GM06990 (cell line): ENCODE measurements at places on chromosomes 5 and 9.

DNA sequence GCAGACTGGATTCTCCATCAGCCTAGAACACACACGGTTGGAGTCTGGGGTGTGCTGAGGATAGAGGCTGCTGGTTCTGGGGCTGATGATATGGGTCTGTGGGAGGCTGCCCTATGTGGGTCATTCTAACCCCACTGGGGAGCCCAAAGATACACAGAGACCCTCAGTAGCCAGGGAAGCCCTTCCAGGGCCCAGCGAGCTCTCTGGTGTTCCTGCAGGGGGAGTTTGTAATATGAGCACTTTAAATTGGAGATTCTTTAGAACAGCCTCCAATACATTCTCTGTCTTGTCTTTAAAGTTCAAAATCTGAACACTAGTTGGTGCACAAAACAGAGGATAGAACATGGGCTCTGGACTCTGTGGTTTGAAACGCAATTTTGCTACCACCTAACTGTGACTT lies 2.4 kb downstream of the ACTL7A start:
- DNase-seq: no peak

DNA sequence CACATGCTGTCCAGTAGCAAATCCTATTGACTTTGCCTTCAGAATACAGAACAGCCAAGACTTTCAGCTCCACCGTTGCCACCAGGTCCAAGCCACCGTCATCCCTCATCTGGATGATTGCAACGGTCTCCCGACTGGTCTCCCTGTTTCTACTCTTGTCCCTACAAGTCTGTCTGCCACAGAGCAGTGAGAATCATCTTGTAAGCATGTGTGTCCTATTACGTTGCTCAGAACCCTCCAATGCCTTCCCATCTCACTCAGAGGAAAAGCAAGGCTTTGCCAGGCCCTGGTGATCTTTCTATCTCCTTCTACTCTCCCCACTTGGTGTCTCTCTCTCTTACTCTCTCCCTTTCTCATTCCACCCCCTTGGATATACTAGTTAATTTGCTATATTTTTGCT lies 76.7 kb upstream of the GDNF start:
- no peak for DNase-seq

DNA sequence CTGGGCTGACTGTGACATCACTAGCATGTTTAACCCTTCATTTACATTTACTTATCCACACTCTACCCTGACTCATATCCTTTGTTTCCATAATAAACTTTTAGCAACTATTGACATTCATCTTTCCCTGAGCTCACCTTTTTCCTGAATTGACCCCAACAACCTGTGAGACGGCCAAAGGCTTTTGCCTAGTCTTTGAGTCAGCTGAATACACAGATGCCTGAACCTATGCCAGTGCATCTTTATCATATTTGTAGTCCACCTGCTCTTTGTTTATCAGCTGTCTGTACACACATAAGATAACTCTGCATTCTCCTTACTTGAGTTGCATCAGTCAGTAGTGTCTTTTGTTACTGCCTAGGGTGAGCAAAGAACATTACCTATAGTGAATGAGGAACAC lies 128.5 kb upstream of the HMHB1 start:
- DNase-seq: no peak

DNA sequence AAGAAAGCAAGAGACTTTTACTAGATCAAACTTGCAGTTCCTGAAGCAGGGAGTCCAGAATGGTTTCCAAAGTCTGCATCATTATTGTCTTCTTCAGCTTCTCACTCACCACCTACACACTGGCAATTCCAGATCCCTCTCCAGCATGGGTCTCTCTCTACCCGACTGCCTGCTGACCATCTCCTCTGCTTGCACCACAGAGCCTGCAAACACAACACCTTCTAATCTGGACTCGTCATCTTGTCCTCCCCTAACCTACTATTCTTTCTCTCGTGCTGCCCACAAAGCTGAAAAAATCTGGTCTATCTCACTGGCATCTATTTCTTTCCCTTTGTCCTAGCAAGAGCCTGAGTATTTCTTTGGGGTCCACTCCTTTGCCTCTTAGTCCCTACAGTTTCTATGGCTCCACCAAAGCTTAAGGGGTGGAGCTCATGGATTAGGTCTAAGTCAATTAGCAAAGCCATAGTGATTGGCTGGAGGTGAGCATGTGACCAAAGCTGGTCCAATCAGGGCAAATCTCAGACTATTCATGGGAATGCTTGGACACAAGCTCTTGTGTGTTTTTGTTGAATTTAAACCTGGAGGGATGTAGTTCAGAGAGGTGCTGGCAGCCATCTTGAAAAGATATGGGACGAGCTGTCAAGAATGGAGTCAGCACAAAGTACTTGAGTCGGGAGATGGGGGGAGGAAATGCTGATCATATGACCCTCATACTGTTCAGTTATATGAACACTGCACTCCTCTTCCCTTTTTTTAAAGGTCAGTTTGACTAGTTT lies 63.5 kb downstream of the GALNT12 start:
- no peak for DNase-seq

- DNase-seq: no peak
Observed at GRCh38 chr5:148176480-148176879, 8.1 kb downstream of the SPINK14 start.

- no peak for DNase-seq
Observed at GRCh38 chr9:95762322-95762721, 113.2 kb upstream of the ERCC6L2 start.

GRCh38 chr5:95626701-95627100 lies 6.8 kb downstream of the GPR150 start:
- no peak for DNase-seq

GRCh38 chr9:84856181-84856632 lies 186.7 kb downstream of the NTRK2 start:
- no peak for DNase-seq

- no peak for DNase-seq
Observed at GRCh38 chr5:59051951-59052350, 469.1 kb downstream of the RAB3C start.

DNA sequence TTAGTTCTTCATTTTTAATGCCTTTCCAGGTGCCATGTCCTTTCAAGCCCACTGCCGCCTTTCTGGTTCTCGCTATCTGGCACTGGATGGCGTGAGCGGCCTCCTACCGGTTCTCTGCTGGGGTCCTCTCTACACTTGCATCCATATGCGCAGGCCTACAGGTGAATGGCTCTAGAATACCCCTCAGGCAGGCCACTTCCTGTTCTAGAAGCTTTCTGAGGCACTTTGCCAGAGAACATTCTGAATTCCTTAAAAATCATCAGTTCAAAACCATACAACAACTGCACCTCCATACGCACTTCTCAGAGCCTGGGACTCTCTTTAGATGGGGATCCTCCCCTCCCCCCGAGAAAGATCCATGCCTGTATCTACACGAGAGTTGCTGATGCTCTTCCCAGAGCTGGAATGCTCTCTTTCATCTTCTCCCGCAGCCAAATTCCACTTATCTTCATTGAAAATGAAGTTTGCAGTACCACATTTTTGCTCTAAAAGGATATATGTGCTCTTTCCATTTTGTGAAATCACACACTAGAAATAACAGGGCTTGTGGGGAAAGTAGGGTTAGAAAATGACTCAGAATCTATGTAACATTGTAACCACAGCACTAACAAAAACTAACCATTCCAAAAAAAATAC lies 1.4 kb upstream of the LHFPL2 start:
- DNase-seq: no peak

DNA sequence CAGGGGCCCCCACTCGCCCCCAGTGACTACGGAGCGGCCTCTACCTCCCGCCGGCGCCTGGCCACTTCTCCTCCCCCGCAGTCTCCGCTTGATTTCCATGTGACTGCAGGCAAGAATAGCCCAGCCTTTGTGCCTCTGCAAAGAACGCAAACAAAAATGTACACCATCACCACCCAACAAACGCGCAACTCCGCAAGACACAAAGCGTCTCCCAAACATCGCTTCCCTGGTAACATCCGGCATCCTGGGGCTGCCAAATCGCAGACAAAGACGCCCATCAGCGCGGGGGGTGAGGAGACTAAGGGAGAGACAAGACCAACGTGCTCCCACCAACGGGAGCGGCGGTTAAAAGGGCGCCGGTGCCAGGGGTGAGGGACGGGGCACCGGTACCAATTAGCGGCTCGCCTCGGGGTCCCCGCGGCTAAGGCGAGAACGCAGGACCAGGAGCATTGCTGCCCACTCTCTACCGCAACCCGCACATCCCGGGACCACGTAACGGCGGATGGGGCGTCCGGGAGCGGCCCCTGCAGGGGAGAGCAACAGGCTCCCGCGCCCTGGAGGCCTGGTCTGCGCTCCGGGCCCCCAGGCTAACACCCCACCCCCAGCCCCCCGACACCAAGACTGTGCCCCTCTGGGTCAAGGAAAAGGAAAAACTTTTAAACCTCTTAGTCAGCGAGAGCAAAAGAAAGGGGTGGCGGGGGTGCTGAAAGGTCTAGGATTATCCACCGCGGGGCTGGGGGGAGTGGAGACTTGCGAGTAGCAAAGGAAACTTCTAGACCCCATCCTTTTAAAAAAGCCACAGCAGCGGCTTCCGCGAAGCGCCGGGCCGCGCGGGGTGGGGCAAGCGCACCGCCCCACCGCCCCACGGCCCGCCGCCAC lies 885 bp downstream of the MPDZ start:
- no peak for DNase-seq

DNA sequence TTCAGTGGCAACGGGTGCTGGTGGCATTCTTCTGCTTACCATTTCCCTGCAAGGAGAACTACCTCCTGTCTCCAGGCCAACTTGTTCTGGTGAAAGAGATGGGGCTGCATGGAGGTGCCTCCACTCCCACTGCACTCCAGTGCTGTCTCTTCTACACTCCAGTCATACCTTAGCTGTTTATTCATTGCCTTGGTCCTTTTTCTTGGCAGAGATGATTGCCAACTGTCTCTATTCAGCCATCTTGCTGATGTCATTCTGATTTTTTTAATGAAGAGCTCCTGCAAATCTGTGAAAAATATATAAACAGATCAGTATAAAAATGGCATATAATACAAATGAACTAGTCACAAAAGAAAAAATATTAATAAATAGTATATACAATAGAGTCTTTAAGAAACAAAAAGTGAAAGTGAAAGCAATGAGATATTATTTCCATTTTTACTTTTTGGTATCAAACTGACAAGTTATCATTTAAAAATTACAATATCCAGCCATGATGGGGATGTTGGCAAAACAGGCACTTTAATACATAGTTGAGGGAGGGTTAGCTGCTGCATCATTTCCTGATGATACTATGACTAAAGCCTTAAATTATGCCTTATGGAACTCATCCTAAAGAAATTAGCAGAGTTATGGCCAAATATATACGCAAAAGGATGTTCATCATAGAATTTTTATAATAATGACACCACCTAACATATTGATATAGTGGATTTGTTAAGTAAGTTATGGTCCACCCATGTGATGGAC lies 109.4 kb downstream of the CARTPT start:
- DNase-seq: no peak

DNA sequence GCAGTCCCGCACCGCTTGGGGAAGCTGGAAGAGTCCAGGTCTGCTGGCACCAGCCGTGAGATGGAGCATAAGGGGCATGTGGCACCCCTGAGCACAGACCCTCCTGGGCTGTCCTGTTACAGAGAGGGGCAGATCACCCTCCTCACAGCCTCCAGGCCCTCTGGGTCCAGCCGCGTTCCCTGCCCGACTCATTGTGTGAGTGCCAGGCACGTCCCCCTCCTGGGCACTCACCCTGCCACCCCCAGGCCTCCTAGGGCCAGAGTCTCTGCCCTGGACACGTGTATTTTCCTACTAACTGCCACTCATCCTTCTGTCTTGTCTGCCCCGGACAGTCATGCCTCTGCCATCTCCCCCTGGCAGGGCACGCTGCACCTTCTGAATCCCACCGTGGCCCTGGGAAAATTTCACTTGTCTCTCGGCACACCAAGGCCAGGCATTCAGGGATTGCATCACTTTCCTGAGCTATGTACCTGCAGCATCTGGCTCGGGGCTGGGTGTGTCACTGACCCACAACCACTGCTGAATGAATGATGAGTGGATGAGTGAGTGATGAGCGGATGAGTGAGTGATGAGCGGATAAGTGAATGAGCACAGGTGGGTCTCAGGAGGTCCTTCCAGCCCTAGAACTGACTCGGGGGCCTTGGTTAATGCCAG lies 21.5 kb upstream of the FCN1 start:
- no peak for DNase-seq

- no peak for DNase-seq
Observed at GRCh38 chr9:116276651-116277121, 123.1 kb downstream of the PAPPA start.

- DNase-seq: no peak
Observed at GRCh38 chr5:176180781-176181180, 57.4 kb upstream of the SIMC1 start.

DNA sequence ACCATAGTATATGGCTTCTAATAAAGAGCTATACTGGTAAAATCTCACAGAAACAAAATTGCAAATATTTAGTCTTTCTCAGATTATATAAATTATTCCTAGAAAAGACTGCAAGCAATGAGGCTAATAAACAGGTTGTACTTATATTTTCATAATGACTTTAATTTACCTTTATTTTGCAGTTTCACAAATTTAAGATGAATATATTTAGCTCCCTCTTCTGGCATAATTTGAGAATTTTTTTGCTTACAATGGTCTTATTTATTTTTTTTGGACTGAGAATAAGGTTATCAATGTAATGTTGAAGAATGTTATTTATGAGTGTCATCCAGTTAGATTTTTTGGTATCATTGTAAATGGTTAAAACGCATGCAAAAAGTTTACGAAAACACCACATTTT lies 56.7 kb downstream of the PIK3R1 start:
- DNase-seq: no peak

- no peak for DNase-seq
Observed at GRCh38 chr5:163478126-163478981, 17.9 kb downstream of the HMMR start.

DNA sequence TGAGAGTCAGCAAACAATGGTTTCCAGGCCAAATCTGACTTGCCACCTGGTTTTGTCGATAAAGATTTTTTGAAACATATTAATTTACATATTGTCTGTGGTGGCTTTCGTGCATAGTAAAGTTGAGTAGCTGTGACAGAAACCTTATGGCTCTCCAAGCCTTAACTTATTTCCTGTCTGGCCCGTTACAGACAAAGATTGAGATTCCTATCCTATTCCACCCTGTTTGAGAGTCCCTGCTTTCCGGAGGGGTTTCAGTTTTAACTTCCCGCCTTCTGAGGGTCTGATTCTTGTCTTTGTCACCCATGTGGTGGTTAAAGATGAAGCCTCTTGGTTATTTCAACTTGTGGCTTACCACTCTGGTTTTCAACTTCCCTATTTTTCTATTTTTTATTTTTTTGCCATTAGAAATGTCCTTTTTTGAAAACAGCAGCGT lies 11.4 kb downstream of the OTULIN start:
- peak; percentile 52 for DNase-seq

GRCh38 chr5:159758189-159758588 lies 158.1 kb upstream of the ADRA1B start:
- DNase-seq: no peak

DNA sequence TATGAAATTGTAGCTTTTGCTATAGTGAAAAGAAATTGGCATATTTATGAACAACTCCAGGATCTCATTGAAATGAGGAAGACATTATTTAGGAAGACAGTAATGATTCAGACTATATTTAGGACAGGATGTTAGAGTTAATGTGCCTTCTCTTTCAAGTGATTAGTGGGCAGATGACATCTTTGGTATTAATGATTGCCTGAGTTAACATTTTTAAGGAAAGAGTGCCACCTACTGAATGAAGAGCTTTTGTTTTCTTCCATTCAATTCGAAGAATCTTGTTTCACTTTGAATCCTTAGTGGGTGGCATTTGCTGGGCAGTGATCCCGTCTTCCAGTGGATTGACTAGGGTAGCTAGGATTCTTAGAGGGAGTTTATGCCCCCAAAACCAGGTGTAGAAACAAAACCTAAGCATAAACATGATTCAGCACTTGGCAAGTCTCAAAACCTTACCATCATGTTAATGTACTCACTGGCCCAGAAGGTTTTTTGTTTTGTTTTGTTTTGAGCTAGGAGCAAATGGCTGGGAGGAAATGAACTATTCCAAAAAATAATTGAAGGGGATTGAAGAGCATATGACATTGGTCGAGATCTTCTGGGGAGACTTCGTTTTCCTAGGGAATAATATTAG lies 23.2 kb downstream of the MAP3K1 start:
- peak; percentile 20 for DNase-seq
